ENCODE measurements at places on chromosomes 7 and 10.

GRCh38 chr10:77182803-77183202 is 454.8 kb downstream of the KCNMA1 start:
- no peak for DNase-seq

DNA sequence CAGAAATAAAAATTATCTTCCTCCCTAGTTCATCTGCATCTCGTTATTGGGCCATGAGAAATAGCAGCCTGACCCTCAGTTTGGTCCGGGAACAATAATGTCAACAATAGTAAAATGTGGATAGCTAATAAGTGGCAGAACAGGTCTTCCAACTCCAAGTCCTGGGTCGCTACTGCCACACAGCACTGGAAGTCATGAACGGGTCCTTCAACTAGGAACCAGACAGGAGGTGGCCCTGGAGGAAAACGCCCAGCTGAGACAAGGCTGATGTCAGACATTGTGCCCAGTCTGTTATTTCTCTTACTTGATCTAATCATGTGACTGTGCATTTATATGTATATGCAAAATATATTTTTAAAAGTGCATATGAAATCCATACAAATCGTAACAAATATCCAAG is 51.8 kb downstream of the PYROXD2 start:
- DNase-seq, result no peak

DNA sequence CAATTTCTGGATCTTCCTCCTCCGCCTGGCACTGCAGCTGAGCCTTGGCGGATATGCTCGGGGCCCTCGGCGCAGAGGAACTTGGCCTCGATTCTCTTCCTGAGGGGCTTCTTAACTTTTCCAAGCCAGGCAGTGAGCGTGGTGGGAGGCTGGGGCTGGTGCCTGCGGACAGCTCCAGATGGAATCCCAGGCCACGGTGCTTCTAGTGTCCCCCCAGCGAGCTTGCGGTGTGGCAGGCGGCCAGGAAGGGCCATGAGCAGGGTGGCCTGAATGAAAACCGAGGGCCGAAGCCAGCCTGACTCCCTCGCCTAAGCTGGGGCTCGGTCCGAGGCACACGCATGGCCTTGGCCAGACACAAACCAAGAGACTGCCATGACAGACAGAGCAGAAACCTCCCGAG is 31.3 kb downstream of the RCC1L start:
- DNase-seq, result no peak

DNA sequence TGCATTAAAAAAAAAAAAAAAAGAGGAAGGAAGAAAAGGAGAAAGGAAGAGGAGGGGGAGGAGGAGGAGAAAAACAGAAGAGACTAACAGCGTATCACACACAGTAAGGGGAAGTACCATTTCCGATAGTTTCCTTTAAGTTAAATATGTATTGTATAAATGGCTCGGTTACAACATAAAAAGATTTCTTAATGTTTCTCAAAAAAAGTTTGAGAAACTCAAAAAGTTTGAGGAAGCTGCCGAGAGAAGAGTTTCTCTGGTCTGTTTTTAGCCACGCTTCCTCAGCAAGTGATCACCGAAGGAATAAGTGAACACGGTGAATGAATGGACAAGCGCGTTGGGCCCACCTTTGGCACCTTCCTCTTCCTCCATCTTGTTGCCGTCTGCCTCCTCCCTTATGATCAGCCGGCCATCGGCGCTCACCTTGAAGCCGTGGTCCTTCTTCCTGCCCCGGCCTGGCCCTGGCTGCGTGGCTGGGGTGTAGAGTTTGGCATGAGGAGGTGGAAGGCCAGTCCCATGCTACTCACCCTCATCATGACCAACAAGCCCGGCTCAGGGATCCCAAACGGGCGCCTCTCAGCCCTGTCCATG is 31.3 kb upstream of the FRAT2 start:
- DNase-seq, result no peak

- DNase-seq, result no peak
These were observed 5.7 kb upstream of the PON2 start for GRCh38 chr7:95440394-95441038.

- DNase-seq, result no peak
These were observed 62.5 kb upstream of the AKR1E2 start for GRCh38 chr10:4763513-4763912.

DNA sequence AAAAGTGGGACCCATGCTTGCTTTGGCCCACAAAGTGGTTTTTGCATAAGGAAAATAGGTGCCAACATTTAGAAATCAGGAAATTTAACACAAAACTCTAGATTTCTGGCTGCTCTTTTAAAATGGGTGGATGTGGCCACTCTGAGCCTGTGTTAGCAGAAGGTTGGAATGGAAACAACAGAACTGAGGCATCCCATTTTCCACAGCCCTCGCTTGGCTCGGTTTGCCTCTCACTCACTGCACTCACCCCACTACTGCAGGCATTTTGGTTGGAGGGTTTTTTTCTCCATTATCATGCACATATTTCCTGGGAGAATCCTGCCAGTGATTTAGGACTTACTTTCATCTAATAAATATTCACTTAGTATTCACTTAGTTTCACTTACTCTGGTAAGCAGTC is 178.9 kb downstream of the BICC1 start:
- no peak for DNase-seq
